Stimulated activated CD8-positive, alpha-beta memory T cell treated with anti-CD3 and anti-CD28 coated beads, Interleukin-2, amount 100 ng/mL, for 1 hour (primary cell): ENCODE measurements at places on chromosomes 11 and 22.

DNA sequence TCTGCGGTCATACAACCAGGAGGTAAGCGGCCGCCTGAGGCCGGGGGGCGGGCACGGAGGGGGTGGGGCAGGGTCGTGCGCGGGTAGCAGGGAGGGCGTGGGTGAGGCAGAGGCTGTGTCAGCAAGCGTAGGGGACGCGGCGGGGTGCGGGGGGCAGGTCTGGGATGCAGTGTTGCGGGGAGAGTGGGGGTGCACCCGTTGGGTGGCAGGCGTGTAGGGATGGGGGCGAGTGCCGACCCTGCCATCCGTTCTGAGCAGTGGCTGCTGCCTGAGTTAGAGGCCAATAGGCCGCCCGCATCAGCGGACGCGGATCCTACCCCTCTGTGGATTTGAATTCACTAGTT, 1.4 kb downstream of the RIC8A start:
- no peak for DNase-seq

GRCh38 chr11:23232652-23233051, 372.4 kb upstream of the CCDC179 start:
- DNase-seq = no peak

GRCh38 chr11:28464252-28464867, 356.2 kb downstream of the METTL15 start:
- no peak for DNase-seq

GRCh38 chr11:35905646-35906276, 38.1 kb upstream of the LDLRAD3 start:
- DNase-seq = no peak

DNA sequence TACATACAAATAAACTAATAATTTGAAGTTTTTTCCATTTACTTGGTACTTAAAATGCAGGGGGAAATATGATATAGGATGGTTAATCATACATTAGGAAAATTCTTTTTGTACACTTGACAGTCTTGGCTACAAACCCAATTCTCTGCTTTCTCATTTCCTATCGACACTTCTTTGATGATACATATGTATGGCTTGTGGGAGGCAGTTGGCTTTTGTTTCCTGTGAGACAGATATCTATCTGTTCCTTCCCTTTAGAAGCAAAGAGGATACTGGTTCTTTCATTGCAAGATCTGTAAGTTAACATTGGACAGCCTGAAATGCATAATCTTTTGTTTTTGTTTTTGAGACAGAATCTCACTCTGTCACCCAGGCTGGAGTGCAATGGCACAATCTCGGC, 47.9 kb upstream of the ADORA2A start:
- DNase-seq = no peak

DNA sequence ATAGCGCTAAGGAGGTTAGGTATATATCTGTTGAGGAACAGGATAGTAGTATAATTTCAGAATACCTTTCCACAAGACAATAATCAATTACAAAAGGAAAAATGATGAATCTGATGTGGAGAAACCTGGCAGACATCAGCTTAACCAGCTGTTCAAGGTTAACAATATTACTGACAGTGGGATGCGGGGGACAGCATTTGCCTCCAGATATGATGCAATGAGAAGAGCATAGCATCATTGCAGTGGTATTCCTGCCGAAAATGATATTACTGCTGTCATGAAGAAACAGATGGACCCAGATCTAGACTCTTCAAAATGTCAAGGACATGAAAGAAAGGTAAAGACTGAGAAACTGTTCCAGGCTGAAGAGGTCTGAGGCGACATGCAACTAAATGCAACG, 49.7 kb downstream of the RBFOX2 start:
- no peak for DNase-seq
